ENCODE measurements at places on chromosomes 7 and 10.

DNA sequence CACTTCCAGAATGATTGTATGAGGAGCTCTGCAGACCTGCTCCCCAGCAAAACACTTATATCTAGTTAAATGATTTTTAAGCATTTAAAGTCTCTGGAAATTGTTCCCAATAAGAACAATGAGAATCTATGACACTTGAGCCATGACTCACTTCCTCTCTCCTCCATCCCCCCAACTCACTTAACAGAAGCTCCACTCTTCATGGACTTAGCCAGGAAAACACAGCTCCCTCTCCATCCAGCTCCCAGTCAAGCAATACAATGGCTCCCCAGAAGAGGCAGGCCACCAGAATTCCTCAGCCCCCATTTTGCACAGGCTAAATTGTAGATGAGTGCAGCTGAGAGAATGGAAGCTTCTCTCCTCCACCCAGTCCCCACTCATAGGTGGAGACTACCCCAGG lies 27.0 kb downstream of the AOC1 start:
- DNase-seq: no peak

DNA sequence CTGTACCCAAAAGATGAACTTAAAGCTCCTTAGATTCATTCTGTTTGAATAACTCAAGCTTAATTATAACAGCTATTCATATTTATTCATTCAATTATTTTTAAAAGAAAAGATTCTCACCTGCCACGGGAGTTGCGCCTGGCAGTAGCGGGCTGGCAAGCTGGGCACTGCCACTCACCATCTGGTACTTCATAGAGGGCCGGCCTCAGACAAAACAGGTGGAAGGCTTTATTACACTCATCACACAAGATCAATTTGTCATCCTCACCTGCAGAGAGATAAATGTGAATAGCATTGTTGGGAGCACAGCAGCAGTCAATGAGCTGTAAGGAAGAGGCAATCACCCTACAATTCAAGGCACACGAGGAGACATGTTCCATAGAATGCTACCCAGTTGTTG lies 15.8 kb downstream of the FZD9 start:
- DNase-seq: no peak

DNA sequence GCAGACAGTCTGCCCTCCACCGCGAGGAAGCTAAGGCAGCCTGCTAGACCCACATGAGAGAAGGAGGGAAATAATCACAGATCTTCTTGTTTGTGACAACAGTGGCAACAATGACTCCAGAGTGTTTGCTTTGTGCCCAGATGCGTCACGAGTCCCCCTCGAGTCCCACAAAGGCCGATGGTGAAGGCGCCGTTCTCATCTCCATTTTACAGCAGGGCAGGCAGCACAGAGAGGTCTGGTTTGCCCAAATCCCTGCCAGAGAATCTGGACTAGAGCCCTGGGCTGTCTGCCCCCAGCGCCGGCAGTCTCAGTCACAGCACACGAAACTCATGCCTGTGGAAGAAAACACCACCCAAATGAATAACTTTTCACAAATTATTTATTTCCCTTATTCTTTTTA lies 38.1 kb downstream of the KIAA1549 start:
- no peak for DNase-seq

GRCh38 chr7:142811154-142811737 lies 40.5 kb downstream of the PRSS2 start:
- peak; percentile 86 for DNase-seq

GRCh38 chr7:55369427-55370400 lies 4.6 kb downstream of the LANCL2 start:
- no peak for DNase-seq

GRCh38 chr7:24227603-24228359 lies 56.2 kb upstream of the NPY start:
- peak; percentile 81 for DNase-seq

- DNase-seq: no peak
Observed at GRCh38 chr10:28442403-28442802, 90.5 kb upstream of the WAC start.

- DNase-seq: peak; percentile 27
Observed at GRCh38 chr7:92276460-92276864, 30.7 kb downstream of the ANKIB1 start.
